RKO (cell line): ENCODE measurements at places on chromosomes 1 and 21.

DNA sequence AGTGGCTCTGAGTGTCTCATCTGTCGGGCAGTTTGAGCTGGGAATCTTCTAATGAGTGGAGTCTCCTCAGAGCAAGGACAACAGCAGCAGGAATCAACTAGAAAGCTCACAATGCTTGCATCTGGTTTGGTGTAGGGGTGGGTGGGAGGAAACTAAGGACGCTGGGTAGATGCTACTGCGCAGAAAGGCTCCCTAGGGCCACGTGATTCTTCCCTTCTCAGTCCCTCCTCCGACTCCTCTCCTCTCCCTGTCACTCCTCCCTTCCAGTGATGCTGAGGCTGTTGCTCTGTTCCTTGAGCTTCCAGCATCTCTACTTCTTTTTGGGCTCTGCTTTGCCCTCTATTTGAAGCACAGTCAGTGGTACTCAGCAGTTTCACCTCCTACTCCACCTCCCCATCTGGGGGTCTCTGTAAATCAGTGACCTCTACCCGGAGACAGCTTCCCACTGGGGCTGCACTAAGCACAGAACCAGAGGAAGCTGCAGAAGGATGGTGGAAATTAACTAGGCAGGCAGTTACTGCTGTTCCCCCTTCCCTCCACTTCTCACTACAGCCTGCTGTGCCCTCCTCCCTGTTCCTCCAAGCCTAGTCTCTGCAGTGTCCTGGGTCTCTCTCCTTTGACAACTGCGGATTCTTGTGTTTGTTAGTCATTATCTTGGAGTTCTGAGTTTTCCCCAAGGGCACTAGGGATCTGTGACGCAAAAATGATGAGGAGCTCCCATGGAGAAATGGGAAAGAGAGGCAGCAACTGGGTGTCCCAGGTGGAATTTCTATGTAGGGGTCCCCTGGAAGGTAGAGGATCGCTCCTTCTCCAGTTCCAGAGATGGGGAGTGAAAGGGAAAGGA, 5.8 kb downstream of the LINGO4 start:
- DNase-seq, result no peak

DNA sequence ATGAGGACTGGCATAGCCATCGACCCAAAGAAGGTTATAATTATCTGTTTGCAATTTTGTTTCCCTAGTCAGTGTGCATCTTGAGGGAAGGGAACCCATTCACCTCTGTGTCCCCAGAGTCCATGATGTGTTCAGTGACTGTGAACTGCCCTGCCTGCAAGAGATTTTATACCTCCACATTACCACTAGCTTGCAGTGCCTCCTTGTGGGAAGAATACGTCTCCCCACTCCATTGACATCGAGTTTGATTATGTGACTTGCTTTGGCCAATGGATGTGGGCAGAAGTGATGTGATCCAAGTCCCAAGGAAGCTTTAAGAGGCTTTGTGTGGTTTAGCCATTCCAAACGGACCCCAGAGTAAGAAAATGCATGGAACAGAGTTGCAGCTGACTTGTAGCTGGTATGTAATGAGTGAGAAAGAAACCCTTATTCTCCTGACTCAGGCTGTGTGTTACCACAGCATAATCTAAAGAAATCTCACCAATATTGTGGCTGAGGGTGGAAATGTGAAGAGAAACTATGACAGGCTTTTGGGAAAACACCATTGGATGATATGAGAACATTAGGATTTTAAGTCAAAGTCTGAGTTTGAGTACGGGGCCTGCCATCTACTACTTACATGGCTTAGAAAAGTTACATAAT, 47.8 kb upstream of the NRDC start:
- DNase-seq, result no peak

- no peak for DNase-seq
Measured at GRCh38 chr1:23288671-23289070, 55.4 kb downstream of the HNRNPR start.

GRCh38 chr1:55700359-55701130, 485.4 kb upstream of the USP24 start:
- DNase-seq, result no peak

GRCh38 chr1:228339766-228340685, 66.6 kb downstream of the TRIM11 start:
- no peak for DNase-seq

- peak; percentile 18 for DNase-seq
Measured at GRCh38 chr1:30572192-30572591, 151.2 kb downstream of the MATN1 start.

DNA sequence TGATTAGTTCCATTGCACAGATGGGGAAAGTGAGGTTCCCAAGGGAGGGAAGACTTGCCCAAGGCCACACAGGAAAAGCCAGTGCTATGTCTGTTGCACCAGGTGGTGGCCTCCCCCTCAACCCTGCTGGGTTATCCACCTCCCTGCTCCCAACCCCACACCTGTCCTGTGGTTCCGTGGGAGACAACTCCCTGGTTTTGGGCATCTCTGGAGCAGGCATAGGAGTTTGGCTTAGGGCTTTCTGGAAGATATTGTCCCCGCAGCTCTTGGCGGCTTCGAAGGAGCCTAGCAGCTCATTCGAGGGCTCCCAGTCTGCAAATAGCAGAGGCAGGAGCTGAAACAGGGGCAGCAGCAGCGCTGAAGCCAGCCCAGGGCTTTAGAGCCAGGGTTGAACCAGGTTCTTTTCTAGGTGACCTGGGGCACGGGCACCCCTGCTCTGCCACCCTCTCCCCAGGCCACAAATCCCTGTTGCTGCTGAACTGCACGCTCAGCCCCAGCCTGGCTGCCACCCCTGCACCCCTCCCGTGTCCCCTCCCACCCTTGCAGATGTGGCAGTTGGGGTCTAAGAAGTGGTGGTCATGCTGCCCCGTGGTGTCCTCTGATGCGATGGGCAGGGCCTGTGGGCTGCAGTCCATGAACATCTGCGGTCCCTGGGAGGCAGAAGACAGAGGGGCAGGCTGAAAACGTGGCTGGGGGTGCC, 22.1 kb downstream of the SPOCD1 start:
- DNase-seq, result no peak

DNA sequence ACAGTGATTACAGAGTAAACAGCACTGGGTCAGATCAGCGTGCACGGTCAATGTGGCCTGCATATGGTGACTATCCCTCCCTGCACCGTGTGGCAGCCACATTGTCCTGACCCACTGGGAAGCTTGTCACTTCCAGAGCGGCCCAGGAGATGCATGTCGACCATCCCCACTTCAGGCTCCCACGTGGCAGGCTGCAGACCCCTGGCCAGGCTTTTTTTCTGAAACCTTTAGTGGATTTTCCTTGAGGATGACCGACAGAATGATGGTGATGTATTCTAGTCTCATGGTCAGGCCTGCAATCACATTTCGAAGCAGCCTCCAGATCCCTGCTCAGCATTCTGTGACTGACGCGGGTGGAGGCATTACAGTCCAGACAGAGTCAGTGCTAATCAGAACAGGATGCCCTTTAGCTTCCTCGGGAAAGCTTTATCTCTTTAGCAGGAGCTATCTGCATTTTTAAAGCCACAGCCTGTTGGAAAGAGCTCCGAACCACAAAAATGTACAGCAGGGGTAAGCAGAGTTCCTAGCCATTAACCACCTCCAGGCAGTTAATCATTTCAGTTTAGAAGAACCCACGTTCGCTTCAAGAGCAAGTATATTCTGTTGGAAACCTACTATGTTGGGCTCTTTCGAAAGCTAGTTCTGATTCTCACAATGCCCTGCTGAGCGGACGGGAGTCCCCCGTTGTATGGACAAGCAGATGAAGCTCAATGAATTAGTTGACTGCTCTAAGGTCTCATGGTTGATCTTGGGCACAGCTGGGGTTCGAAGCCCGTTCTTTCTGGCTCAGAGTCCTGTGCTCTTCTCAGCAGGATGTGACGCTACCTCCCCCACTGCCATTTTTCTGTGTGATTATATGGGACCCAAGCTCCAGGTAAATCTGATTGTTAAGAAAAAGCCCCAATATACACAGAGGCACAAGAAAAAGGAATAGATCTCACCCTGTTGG, 56.5 kb downstream of the IRF2BP2 start:
- no peak for DNase-seq

DNA sequence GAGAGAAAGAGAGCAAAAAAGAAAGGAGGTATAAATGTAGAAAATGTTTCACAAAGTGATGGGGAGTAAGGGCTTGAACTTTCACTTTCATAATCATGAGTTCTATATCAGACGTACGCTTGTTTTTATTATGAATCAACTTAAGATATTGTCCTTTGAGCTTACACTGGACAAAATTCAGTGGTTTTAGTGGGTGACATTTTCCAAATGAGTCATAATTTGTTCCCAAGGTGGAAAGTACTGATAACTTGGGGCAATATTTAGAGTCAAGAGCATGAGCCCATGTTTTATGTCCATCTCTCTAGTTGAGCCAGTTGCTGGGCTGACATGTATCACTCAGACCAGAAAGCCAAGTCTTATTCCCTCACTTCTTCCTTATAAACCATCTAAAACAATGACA, 161.6 kb downstream of the CHRM3 start:
- DNase-seq, result no peak

- DNase-seq, result no peak
Measured at GRCh38 chr1:44828841-44829440, 14.1 kb downstream of the PTCH2 start.

DNA sequence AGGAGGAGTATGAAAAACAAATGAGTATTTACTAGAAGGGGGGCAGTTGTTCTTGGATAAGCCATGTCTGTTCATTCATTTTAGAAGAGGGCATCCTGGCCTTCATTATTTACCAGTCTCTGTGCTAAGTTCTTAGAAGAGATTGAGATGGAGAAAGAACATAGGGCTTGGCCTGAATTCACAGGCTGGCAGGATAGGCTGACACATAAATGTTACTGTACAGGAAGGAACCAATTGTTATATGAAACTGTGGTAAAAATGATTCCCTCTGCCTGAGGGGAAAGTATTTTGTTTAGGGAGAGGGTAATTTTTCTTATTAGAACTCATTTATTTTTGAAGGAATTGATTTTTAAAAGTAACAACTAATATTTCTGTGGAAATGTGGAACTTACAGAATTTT, 99.5 kb downstream of the MAN1A2 start:
- no peak for DNase-seq

- DNase-seq, result no peak
Measured at GRCh38 chr21:38979271-38980121, 173.8 kb downstream of the ETS2 start.

DNA sequence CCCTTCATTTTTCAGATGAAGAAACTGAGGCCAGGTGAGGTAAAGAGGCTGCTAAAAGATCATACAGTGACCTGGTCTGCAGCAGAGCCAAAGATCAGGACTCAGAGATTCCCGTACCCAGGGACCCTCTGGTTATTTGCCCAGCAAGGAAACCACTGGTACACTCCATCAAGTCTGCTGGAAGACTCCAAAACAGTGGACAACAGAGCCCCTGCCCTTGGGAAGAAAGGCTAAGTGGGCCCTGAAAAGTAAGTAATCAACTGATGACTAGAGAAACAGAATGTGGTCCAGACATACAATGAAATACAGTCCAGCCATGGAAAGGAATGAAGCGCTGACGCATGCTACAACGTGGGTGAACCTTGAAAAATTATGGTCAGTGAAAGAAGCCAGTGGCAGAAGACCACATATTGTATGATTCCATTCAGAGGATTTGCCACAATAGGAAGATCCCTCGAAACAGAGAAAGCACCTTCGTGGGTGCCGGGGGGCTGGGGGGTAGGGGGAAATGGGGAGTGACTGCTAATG, 106.4 kb downstream of the ETS2 start:
- DNase-seq, result no peak

DNA sequence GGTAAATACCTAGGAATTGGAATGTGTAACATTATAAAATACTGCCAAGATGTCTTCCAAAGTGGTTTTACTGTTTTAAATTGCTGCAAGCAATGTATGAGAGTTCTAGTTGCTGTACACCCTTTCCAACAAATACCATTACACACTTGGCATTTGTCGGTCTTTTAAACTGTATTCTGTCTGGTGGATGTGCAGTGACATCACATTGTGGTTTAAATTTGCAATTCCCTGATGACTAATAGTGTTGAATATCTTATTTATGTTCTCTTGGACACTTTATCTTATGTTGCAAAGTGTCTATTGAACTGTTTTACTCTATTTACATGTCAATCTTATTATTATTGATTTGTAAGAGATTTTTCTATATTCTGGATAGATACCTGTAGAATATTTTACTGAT, 561.2 kb upstream of the B3GALT2 start:
- DNase-seq, result no peak
